ENCODE measurements at places on chromosomes 7 and 10.

DNA sequence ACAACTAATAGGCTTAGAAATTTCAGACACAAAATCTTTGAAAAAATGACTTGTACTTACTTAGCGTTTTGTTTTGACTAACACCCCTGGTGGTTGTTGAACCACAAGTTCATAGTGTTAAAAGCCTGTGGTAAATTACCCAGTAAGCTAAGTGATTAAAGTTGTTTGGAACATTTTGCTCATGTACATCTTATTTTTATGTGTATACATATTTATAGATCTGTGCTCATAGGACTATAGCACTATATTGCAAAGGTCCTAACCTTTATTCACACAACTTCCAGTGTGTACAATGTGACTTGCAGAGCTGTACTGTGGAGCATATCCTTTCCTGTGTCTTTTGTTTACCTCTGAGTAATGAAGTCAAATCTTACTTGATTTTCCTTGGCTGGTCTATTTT lies 79.6 kb downstream of the BMPR1A start:
- no peak for DNase-seq

- DNase-seq = no peak
Measured at GRCh38 chr10:11007476-11008020, 10.1 kb upstream of the CELF2 start.

GRCh38 chr10:14508725-14509124 lies 178.0 kb upstream of the FRMD4A start:
- DNase-seq = no peak

- no peak for DNase-seq
Measured at GRCh38 chr7:39969431-39969830, 19.4 kb downstream of the CDK13 start.

GRCh38 chr10:106183041-106183440 lies 981.5 kb downstream of the SORCS1 start:
- no peak for DNase-seq

Data from OCI-M1 (cell line).